NCI-H1092 treated with DMSO at 0.1 percent for 48 hours (cell line): ENCODE measurements at places on chromosomes 5 and 9.
A peak's percentile ranks its signal among the peaks of the same experiment; 100 is the strongest.

DNA sequence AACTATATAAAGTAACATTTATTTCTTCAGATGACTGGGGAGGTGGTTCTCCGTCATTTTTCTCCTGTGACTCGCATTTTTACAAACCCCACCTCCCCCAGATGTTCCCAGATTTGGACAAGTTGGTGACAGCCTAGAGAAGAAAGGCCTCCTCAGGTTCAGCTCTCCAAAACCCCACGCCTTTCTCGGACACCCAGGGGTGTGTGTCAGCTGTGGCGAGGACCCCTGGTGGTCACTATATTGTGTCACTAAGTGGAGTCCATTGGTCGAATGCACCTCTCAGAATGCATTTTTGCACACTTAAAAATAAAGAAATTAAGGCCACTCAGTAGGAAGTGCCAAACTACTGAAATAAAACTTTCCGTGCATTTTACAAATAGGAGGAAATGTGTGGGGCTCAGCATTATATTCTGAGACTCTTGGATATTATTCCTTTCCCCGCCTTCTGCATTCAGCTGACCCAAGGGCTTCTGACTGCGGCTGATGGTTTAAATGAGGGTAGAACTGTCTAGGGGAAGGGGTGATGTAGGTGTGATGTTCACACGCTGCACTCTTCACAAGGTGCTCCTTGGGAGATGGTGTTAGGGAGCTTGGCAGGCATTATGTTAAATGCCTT is 47.6 kb downstream of the ACO1 start:
- DNase-seq = peak; percentile 5

GRCh38 chr5:71904852-71905251 is 185.8 kb downstream of the CARTPT start:
- no peak for DNase-seq

DNA sequence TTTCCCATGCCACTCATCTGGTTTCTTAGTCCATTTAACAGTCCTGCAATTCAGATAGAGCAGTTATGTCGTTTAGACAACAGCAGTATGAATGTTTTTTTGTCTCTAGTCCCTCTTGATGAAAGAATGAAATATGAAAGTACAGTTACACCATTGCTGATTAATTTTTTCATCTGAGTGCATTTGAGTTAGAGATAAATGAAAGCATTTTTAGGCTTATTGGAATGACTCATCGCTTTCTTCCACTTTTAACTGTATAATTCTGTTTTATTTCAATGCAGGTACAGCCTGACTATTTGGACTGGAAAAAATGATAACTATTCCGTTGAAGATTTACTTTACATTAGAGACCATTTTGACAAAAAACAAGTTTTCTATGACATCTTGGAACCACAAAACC is 28.7 kb downstream of the ANKRD34B start:
- no peak for DNase-seq

DNA sequence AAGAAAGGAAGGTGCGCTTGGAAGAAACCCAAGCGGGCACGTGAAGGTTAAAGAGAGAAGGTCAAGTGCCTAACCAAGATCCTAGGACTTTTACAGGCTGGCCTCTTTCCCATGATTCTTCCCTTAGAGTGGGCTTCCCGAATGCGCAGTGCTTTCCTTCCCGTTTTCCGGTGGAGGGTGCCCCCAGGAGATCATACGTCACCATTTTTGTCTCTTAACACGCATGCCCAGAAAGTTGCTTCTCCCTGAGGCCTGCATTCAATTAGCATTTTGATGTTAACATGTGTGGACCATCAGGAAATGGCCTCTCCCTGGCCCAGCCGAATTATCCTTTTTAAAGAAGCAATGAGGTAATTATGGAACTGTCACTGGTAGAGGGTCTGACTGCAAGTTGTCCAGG is 1.9 kb upstream of the RUSC2 start:
- no peak for DNase-seq

DNA sequence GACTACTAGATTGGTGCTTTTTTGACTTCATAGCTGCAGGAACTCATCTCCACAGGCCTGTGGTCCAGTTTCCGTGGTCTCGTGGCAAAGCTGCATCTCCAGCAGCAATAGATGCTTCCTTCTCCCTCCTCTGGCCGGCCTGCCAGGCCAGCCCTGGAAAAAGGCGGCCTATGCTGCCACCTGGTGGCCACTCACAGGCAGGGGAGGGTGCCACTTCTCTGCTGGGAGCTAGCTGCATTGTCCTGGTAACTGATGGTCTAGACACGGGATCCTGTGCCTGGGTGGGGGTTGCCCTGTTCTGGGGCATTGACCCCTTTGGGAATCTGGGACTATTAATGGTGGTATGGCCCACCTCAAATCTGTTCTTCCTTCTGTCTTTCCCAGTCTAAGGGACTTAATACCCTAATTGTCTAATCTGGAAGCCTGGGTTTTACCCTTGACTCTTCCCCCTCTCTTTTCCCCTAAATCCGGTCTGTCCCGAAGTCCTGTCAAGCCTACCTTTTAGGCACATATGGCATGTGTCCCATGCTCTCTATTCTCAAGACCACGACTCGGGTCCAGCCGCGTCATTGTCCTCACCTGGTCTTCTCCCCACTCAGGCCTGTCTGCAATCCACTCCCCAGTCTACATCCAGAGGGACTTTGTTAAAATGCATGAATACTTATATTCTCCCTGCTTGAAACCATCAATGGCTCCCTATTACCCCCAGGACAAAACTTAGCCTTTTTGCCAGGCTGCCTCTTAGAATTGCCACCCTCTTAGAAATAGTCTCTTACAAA is 20.1 kb upstream of the PTGS1 start:
- DNase-seq = peak; percentile 63

- DNase-seq = no peak
Observed at GRCh38 chr5:50420343-50420935, 20.6 kb downstream of the EMB start.

GRCh38 chr5:65243161-65243560 is 238.6 kb downstream of the ADAMTS6 start:
- peak; percentile 20 for DNase-seq

DNA sequence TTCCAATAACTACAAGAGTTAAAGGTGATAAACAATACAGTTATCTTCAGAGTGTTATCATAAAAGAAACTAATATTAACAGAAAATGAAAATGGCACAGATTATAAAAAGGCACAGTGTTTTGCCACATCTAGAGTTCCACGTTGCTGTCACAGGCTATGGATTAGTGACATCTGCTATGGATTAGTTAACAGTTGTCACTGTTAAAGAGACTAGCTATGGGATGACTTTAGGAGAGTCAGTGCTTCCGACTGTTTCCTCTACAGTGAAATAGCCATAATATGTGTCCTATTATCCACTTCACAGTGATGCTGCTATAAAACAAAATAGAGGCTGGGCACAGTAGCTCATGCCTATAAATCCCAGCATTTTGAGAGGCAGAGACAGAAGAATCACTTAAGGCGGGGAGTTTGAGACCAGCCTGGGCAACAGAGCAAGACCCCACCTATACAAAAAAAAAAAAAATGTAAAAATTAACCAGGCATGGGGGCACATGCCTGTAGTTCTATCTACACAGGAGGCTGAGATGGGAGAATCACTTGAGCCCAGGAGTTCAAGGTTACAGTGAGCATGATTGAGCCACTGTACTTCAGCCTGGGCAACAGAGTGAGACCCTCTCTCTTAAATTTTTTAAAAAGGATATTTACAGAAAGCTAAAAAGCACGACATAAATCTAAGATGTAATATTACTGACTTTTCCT is 19.7 kb downstream of the MAPKAP1 start:
- DNase-seq = no peak

DNA sequence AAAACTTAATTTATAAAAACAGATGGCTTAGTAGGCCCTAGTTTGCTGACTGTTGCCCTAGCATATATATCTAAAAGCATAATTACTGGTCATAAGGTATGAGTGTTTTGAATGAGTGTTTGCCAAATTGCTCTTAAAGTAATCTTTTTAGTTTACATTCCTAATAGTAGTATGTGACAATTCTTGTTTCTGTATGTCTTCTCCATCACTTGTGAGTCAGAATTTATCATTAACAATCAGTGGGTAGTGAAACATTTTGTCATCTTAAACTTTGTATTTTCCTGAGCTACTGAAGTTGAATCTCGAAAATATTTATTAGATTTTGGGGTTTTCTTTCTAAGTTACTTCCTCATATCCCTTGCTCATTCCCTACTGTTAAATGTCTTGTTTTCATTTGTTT is 49.6 kb downstream of the APC start:
- DNase-seq = no peak

DNA sequence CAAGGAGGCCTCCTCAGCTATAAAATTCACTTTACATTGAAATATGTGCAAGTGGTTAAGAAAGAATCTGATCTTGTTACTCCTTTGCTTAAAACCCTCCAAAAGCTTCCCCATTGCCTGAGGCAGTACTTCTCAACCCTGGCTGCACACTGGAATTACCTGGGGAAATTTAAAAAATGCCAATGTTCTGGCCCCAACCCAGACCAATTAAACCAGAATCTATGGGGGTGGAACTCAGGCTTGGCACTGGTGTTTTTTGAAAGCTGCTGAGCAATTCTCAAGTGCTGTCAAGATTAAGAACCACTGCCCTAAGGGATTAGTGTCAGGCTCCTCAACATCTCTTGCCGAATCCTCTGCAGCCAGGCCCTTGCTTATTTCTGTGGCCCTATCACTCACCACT is 269.6 kb downstream of the ELAVL2 start:
- no peak for DNase-seq

DNA sequence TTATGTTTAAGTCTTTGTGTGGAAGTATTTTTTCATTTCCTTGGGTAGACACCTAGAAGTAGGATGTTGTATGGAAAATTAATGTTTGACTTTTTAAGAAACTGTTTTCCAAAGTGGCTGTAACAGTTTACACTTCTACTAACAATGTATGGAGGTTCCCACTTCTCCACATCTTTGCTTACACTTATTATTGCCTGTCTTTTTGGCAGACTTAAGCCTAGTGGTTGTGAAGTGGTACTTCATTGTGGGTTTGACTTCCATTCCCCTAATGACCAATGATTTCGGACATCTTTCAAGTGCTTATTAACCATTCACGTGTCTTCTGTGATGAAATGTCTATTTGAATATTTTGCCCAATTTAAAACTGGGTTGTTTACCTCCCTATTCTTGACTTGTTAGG is 91.5 kb upstream of the CDKN2B start:
- no peak for DNase-seq

- no peak for DNase-seq
Observed at GRCh38 chr9:17571825-17572224, 7.0 kb upstream of the SH3GL2 start.

DNA sequence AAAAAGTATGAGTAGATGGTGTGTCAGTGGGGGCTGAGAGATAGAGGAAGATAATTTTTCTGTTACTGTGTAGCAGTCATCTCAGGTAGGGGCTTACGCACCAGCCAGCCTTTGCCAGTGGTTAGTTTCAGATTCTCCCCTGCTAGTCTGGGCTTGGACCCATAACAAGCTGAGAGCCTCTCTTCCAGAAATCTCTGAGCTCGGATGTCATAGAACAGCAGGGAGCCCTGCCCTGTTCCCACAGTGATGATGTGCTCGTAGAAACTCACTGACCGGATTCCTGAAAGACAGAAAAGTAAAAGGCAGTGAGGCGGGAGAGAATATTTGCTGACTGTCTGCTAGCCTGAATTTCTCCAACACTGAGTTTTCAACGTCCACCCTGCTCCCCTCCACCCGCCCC is 37.2 kb downstream of the DCAF12 start:
- DNase-seq = no peak

DNA sequence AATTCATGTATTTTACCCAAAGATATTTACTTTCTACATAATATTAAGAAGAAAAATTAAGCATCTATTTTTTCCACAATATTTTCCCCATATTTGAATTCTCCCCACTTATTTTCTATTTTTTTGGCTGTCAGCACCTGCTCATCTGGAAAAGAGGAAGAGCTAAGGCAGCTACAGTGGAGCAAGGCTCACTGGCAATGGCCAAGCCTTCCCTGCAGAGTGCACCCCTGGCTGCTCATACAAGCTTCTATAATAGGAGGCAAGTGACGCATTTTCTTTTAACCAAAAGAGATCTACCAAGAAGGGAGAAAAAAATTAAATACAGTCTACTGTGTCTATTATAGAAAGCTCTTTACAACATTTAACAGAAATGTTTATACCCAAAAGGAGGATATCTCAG is 72.5 kb downstream of the AUH start:
- no peak for DNase-seq

DNA sequence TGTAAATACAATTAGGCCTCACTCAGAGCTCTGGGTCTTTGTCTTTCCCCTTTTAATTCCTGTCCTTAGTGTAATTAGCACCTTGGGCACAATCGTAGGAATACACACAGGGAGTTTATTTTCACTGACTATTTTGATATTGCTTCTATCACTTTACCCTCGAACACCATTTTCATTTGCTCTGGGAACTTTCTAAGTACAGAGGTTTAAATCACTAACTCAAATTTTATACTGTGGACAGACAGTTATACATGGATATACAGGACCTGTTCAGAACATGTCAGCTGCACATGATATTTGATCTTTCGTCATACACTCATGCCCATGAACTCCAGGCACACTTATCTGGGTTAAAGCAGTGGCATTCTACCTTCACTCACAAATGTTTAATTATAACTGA is 217.8 kb upstream of the TMEM161B start:
- DNase-seq = no peak

DNA sequence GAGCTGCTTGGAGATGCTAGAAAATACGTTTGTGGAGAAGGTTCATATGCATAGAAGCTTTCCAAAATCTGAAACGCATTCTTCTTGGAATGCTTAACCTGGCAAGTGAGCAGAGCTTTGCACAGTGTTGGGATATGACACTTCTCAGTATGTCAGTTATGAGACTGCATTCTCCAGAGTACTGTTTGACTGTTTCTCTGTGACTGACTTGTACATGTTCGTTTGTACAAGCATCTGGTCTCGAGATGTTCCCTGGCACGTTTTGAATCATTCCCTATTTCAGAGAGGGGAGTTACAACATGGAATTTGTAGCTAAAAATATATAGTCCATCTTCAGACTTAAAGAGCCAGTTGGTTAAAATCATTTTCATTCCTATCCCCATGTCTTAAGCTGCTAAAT is 272.4 kb downstream of the ARRDC3 start:
- no peak for DNase-seq

GRCh38 chr5:78286290-78286689 is 8.2 kb downstream of the AP3B1 start:
- DNase-seq = no peak

DNA sequence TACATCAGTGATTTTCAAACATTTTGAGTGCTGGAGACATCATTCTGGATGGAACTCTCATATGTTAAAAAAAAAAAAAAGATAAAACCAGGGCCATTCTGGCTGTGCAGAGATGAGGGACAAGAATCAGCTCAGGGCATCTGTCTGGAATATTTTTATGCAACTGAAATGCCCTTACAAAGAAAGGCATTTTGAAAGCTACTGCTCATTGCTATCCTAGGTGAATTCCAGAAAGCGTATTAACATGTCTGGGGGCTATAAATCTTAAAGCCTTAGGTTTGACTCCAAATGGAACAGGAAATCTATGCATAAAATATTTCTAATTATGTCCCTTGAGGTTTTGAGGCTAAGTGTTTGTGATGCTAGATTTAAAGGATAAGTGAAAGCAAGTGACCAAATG is 14.9 kb upstream of the PCSK1 start:
- no peak for DNase-seq

DNA sequence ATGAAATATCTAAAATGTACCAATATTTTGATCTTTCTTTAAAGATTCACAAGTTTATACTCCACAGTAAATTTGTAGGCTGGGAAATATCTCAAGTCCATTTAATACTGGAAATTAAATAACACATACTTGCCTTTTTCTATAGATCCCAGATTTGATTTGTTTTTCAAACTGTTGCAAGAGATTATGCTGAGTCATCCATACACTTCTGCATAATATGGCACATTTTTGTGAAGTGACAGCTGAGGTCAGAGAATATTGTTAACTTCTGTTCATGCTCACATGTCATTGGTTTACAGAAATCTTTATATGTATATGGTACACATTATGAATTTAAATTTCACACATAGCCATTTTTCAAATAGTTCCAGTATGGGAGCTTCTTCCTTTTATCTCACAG is 1066.3 kb upstream of the NUDT12 start:
- DNase-seq = no peak
